ENCODE measurements at places on chromosomes 3 and 15.

DNA sequence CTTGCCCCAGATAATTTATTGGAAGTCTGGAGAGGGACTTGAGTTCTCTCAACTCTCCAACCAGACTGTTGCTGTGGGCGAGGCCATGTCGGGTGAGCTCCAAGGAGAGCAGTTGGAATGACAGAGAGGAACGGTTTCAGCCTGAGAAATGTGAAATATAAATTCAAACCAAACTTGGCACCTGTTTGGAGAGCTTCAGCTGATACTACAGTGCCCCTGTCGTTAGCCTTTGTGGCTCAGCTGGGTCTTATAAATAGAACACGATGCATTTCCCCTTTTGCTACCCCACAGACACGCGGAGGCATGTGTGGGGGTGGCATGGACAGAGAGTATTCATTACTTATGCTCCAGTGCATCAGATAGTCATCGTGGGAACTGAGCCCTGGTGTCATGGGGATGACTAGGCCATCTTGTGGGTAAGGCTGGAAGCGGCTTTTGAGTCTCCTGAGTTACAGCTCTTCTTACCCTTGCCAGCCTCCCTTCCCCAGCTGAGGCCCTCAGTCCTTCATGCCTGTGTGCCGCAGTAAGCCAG lies 15.6 kb downstream of the SMAD3 start:
- no peak for DNase-seq

DNA sequence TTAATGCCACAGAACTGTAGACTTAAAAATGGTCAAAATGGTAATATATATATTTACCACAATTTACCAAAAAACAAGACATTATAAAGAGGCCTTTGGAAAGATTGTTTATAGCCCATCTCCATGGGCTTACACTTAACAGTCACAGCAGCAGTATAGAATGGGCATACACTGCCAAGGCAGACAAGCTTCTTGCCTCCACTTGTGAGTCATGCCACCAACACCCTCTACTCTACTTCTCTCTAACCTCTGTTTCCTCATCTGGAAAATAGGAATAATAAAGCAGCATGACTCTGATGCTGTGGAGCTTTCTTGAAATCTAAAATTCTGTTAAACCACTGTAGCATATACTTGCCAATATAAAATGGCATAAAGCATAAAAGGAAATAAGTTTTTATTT lies 14.4 kb upstream of the GPR156 start:
- DNase-seq, result no peak

GRCh38 chr3:41302295-41302694 lies 103.0 kb downstream of the CTNNB1 start:
- DNase-seq, result no peak

DNA sequence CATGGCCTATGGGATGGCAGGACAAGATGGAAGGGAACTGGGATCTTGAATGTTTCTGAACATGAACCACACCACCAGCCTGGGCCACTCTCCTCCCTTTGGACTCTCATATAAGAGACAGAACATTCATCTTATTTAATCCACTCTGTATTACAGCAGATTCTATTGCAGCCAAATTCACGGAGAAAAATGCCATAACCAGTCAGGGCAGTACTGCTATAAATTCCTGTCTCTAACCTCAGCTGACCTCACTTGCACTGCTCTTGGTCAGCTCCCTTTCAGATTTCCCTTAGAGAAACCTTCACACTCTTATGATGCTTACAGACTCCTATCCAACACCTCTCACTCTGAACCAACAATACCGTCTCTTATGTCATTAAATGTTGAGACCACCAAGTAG lies 101.4 kb downstream of the RYK start:
- DNase-seq, result no peak

- DNase-seq, result no peak
These were observed 47.4 kb upstream of the OSTN start for GRCh38 chr3:191151653-191152052.

DNA sequence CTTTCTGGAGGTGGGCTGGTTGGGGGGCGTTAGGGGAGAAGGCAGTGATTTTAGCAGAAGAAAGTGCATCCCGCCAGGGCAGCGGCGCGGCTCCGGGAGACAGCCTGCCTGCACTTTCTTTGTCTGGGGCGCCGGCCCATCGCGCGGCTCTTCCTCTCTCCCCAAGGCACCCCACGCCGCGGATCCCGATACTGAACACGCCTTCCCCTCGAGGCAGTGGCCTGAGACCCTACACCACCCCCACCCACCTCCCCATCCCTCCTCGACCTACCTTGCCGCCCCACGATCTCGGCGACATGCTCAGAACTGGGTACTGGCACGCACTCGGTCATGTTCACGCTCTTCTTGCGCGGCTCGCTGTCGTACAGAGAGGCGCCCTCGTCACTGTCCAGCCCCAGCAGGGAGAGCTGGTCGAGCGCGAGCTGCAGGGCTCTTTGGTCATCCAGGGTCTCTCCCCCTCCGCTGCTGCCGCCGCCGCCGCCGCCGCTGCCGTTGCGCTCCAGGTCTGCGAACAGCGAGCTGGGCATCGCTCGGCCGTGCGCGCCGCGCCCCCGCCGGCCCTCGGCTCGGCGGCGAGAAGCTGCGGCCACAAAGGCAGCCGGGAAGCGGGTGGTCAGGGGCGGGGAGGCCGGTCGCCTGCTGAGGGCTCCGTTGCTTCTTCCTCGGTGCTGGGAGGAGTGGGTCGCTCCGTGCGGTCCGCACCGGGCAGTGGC lies 483 bp downstream of the MEX3B start:
- DNase-seq, result no peak

- no peak for DNase-seq
These were observed 142.7 kb downstream of the GADL1 start for GRCh38 chr3:30751610-30752299.

GRCh38 chr3:47645551-47645950 lies 66.9 kb upstream of the CSPG5 start:
- DNase-seq, result no peak

- no peak for DNase-seq
These were observed 57.6 kb downstream of the AAGAB start for GRCh38 chr15:67196672-67197363.

GRCh38 chr15:92205255-92205739 lies 188.4 kb upstream of the ST8SIA2 start:
- no peak for DNase-seq

GRCh38 chr3:155179437-155179827 lies 99.3 kb downstream of the MME start:
- no peak for DNase-seq

All from NCI-H510A (cell line).